ENCODE measurements at places on chromosomes 2 and 18. TPM values are rescaled to one million over a fixed set of nuclear protein-coding genes. Genes with fewer than 3 reads are reported as not detected.

The LHCGR gene
- total RNA-seq = not detected

The IL1R2 gene
- 0.15 TPM for total RNA-seq

The LIPG gene
- 92.0 TPM for total RNA-seq

The STK39 gene
- 14.0 TPM for total RNA-seq

The VAPA gene
- 228 TPM for total RNA-seq

The AQP12B gene
- total RNA-seq = not detected

The ATP8B1 gene
- total RNA-seq = 12.5 TPM

The CNGA3 gene
- total RNA-seq = not detected

The NTSR2 gene
- total RNA-seq = 0.15 TPM

The IL36A gene
- total RNA-seq = not detected

The DLX1 gene
- 3.5 TPM for total RNA-seq

DNA sequence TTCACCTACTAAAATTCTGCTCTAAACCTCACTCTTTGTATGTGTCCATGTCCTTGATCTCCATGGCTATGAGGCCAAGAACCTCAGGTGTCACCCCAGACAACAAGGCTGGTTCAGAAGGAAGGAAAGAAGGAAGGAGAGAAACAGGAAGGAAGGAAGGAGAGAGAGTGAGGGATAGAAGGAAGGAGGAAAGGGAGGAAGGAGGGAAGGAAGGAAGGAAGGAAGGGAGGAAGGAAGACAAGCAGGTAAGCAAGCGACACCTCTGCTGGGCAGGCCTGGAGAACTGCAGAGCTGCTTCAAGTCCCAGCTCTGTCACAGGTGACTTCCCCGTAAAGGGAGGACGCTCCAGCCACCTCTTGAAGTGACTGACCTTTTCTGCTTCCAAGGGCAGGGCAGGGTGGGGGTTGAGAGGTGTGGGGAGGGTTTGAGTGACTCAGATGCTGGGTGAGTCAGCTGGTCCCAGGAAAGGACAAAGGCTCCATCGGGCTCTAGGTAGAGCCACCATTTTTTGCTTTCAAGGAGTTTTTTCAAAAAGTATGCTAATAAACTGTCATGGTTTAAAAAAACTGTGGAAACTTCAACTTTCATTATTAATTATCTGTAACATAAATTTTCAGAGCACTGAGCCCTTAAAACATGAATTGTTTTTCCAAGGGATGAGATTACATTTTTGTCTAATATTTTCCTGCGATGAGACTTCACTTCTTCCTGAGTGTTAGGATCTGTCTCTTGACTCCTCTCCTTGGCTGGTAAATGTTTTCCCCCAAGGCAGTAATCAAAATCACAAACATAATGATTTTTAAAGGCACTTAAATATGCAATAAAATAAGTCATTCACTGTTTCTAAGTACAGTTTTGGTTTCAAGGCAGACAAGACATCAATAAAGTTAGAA, 90.1 kb upstream of the L3MBTL4 start:
- no peak for DNase-seq
- no peaks in the 10 kb centered on the region for H3K27me3 ChIP-seq
- H3K4me1 ChIP-seq = no peaks in the 10 kb centered on the region
- H3K27ac ChIP-seq = no peak overlapping the region
- H3K36me3 ChIP-seq = no peaks in the 10 kb centered on the region
- H3K4me3 ChIP-seq = no peak overlapping the region

- H3K4me1 ChIP-seq = peaks cover 30% of the 10 kb centered on the region
- H3K27ac ChIP-seq = peak overlapping the region; percentile 92
- H3K4me3 ChIP-seq = peak overlapping the region; percentile 62
- DNase-seq = peak; percentile 68
- H3K36me3 ChIP-seq = no peaks in the 10 kb centered on the region
Measured at GRCh38 chr2:86703704-86704361, 16.3 kb upstream of the RMND5A start.

GRCh38 chr2:122531290-122532071, 776.0 kb downstream of the TSN start:
- no peaks in the 10 kb centered on the region for H3K36me3 ChIP-seq
- H3K27me3 ChIP-seq = no peaks in the 10 kb centered on the region
- H3K4me3 ChIP-seq = no peak overlapping the region
- no peak overlapping the region for H3K27ac ChIP-seq
- DNase-seq = no peak

- H3K36me3 ChIP-seq = peaks cover 2% of the 10 kb centered on the region
- H3K4me1 ChIP-seq = no peaks in the 10 kb centered on the region
- H3K27ac ChIP-seq = no peak overlapping the region
- H3K4me3 ChIP-seq = no peak overlapping the region
- DNase-seq = no peak
- no peaks in the 10 kb centered on the region for H3K27me3 ChIP-seq
Measured at GRCh38 chr2:74374509-74375205, 5.5 kb downstream of the DCTN1 start.

- H3K4me3 ChIP-seq = no peak overlapping the region
- no peaks in the 10 kb centered on the region for H3K27me3 ChIP-seq
- H3K4me1 ChIP-seq = no peaks in the 10 kb centered on the region
- H3K36me3 ChIP-seq = no peaks in the 10 kb centered on the region
- no peak for DNase-seq
Measured at GRCh38 chr2:167992278-167992677, 255.1 kb downstream of the STK39 start.

DNA sequence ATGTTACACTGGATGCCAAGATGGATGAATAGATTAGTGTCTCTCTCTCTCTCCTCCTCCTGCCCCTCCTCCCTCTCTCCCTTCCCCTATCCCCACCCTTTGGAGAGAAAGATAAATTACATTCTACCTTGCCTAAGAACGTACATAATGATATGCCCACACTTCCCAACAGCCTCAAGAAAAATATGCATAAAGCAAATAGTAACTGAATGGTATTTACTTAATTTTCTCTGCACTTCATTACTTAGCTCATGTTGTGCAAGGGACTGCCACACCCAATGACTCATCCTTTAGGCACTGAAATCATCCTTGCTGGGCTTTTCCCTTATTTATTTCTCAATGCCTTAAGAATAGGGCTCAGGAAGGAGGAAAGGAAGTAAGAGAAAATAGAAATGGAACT, 137.3 kb upstream of the PID1 start:
- H3K36me3 ChIP-seq = no peaks in the 10 kb centered on the region
- H3K4me1 ChIP-seq = peaks cover 14% of the 10 kb centered on the region
- DNase-seq = peak; percentile 88
- no peak overlapping the region for H3K4me3 ChIP-seq
- H3K27me3 ChIP-seq = no peaks in the 10 kb centered on the region
- peak overlapping the region; percentile 63 for H3K27ac ChIP-seq

- no peak for DNase-seq
- no peak overlapping the region for H3K4me3 ChIP-seq
- no peaks in the 10 kb centered on the region for H3K36me3 ChIP-seq
Measured at GRCh38 chr2:29726976-29727375, 194.4 kb downstream of the ALK start.

GRCh38 chr2:239024226-239024625, 176.3 kb downstream of the TWIST2 start:
- no peaks in the 10 kb centered on the region for H3K36me3 ChIP-seq
- DNase-seq = no peak
- H3K4me3 ChIP-seq = no peak overlapping the region
- no peaks in the 10 kb centered on the region for H3K4me1 ChIP-seq
- H3K27ac ChIP-seq = no peak overlapping the region

DNA sequence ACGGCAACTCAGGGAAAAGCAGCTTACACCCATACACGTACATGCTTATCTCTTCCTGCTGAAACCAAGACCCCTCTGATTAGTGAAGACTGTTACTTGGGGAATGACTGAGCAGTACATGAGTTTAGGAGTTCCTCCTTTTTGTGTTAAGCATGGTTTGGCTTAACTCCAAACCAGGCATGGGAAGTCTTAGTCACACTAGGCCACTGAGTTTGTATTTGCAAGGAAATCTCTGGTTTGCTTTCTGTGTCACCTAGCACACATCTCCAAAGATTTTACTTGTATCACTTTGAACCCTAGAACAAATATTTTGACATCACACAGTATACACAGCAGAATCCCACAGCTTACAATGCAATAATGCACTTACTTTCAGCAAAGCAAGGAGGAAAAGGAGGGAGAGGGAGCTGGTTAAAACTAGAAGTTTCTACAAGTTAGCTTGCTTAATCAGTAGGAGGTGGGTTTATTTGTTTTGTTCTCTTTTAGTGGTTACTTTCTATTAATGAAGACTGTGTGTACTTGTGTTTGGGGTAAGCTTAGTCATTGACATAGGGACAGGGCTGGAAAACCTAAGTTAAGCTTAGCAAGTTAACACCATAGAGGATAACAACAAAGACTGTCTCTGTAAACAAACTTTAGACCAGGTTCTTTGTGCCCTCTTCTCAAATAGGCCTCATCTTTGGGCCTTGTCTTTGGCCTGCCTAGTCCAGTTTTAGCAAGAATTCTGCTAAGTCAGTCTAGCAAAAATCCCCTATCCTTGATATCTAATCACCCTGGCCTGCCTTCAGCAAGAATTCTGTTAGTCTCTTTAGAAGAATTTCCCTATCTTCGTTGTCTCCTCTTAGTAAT, 219.4 kb downstream of the MREG start:
- H3K27me3 ChIP-seq = no peaks in the 10 kb centered on the region
- H3K36me3 ChIP-seq = no peaks in the 10 kb centered on the region
- H3K27ac ChIP-seq = no peak overlapping the region

- H3K36me3 ChIP-seq = no peaks in the 10 kb centered on the region
- no peaks in the 10 kb centered on the region for H3K27me3 ChIP-seq
- H3K4me1 ChIP-seq = no peaks in the 10 kb centered on the region
- no peak overlapping the region for H3K4me3 ChIP-seq
- no peak overlapping the region for H3K27ac ChIP-seq
Measured at GRCh38 chr2:204018717-204019116, 82.2 kb downstream of the ICOS start.

DNA sequence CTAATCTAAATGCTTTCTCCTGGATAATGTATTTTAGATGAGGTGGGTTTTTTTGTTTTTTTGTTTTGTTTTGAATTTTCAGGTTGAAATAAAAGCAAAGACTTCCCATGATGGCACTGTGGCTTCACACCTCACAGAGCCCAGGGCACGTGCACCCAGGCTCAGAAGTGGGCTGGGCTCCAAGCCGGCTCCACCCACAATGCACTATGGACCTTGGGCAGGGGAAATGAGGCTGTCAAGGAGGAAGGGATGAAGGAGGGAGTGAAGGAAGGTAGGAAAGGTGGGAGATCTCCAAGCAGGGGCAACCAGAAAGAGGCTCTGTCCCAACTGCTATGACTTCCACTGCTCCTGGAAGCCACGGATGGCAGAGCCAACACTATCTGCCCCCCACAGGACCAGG, 60.4 kb downstream of the BIN1 start:
- H3K27me3 ChIP-seq = no peaks in the 10 kb centered on the region
- no peaks in the 10 kb centered on the region for H3K36me3 ChIP-seq
- DNase-seq = no peak
- no peaks in the 10 kb centered on the region for H3K4me1 ChIP-seq
- no peak overlapping the region for H3K4me3 ChIP-seq
- H3K27ac ChIP-seq = no peak overlapping the region

DNA sequence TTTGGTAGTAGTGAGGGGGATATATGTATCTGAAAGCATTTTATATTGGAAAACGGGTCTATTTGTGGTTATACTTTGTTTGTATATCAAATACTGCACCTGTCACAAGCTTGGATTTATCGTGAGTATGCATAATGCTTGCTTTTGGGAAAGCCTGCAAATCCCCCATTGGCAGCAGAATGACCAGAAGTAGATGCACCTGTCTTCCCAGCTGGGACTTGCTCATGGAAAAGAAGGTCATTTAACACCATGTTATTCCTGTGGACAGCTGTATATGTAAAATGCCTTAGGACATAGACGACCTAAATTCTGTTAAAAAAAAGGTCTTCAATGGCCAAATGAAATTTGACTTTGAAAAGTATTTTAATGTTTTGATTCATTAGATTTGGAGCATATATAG, 599.4 kb downstream of the XIRP2 start:
- H3K27ac ChIP-seq = no peak overlapping the region
- H3K36me3 ChIP-seq = no peaks in the 10 kb centered on the region
- H3K4me1 ChIP-seq = no peaks in the 10 kb centered on the region
- H3K4me3 ChIP-seq = no peak overlapping the region
- no peaks in the 10 kb centered on the region for H3K27me3 ChIP-seq

GRCh38 chr2:11716689-11717321, 29.6 kb upstream of the LPIN1 start:
- H3K4me1 ChIP-seq = no peaks in the 10 kb centered on the region
- H3K4me3 ChIP-seq = no peak overlapping the region
- H3K27ac ChIP-seq = no peak overlapping the region
- DNase-seq = no peak
- H3K27me3 ChIP-seq = no peaks in the 10 kb centered on the region
- no peaks in the 10 kb centered on the region for H3K36me3 ChIP-seq

GRCh38 chr2:197297772-197298318, 12.7 kb downstream of the ANKRD44 start:
- DNase-seq = no peak
- H3K27me3 ChIP-seq = no peaks in the 10 kb centered on the region
- H3K27ac ChIP-seq = no peak overlapping the region
- H3K4me3 ChIP-seq = no peak overlapping the region
- no peaks in the 10 kb centered on the region for H3K36me3 ChIP-seq

DNA sequence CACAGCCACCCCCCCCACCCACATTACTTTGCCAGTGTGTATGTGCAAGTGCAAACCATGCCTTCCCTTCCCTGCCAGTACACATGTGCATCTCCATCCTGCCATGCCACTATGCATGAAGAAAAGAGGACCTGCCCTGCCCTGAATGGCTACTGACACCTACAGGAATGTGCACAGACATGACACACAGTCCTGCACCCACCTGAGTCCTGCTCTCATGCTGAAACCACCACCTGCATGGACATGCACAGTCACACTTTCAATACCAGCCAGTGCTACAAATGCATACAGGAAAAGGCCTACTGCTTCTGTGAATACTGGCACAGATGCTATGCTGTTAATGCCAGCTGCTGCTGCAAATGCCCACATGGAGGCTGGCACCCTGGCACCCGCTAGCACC, 334.4 kb upstream of the DLGAP1 start:
- no peak overlapping the region for H3K27ac ChIP-seq
- H3K27me3 ChIP-seq = no peaks in the 10 kb centered on the region
- H3K4me1 ChIP-seq = no peaks in the 10 kb centered on the region
- H3K4me3 ChIP-seq = no peak overlapping the region
- no peaks in the 10 kb centered on the region for H3K36me3 ChIP-seq
- no peak for DNase-seq

DNA sequence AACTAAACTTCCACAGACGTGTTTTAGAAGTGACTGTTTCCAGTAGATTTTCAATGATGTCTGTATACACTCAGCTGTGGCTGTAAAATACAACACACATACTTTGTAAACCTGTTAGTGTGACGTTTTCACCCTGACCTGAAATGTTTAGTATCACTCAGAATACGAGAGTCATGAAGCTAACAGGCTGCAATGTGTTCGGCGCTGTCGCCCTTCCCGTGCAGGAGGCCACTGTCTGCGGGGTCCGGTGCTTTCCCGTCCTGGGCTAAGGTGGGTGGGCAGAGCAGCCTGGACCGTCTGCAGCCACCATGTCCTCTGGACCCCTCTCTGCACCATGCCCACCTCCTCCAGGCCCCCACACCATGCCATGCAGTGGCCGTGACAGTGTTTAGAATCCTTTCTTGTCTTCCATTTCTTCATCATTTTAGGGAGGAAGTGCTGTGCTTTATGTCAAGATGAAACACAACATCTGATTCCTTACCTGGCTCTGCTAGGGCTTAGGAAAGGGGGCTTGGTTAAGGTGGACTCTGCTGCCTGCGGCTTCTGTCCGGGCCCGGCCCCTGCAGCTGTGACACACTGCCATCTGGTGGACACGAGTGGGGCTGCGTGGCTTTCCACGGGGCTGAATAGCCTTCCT, 53.8 kb upstream of the RBM44 start:
- H3K36me3 ChIP-seq = no peaks in the 10 kb centered on the region
- DNase-seq = peak; percentile 32
- H3K27ac ChIP-seq = peak overlapping the region; percentile 34
- H3K27me3 ChIP-seq = no peaks in the 10 kb centered on the region

GRCh38 chr2:8363161-8363560, 318.7 kb upstream of the ID2 start:
- no peak for DNase-seq
- H3K27me3 ChIP-seq = no peaks in the 10 kb centered on the region
- no peaks in the 10 kb centered on the region for H3K4me1 ChIP-seq
- H3K4me3 ChIP-seq = no peak overlapping the region

Measured in Panc1 (cell line).